Ovary (tissue), 10 donors: ENCODE measurements at places on chromosomes 2 and 18. TPM values are rescaled to one million over a fixed set of nuclear protein-coding genes. Genes with fewer than 3 reads are reported as not detected.

- no peak overlapping the region for H3K4me3 ChIP-seq
- peak; percentile 43 for DNase-seq
- no peak overlapping the region for H3K27ac ChIP-seq
- no peaks in the 10 kb centered on the region for H3K27me3 ChIP-seq
- no peaks in the 10 kb centered on the region for H3K36me3 ChIP-seq
- H3K4me1 ChIP-seq: peaks cover 11% of the 10 kb centered on the region
Measured at GRCh38 chr18:56067969-56068671, 480.1 kb upstream of the TCF4 start.

DNA sequence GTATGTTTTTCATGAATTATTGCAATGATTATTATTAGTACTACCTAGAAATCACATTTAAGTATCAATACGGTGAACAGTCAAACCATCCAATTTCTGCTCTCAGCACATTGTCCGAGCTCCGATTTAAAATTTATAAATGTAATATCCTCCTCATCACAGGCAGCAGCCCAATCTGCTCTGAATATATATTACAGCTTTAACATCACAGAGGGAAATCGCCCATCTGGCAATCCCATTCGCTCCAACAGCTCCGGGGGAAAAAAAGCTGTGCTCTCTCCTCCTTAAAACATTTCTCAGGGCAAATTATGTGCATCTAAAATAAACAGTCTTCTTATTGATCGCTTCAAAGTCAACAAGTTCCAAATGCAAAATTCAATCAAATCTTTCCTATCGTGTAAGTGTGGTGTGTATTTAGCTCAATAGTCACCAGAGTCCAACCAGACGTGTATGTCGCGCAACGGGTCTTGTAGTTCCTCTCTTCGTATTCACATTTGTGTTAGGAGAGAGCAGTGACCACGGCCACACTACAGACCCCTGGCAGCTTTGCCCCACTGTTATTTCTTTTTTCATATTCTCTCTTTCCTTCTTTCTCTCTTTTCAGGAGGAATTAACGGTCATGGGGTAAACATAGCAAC is 2.4 kb downstream of the FIGN start:
- peaks cover 2% of the 10 kb centered on the region for H3K4me1 ChIP-seq
- H3K27ac ChIP-seq: no peak overlapping the region
- H3K36me3 ChIP-seq: no peaks in the 10 kb centered on the region
- no peaks in the 10 kb centered on the region for H3K27me3 ChIP-seq

GRCh38 chr18:69968039-69968438 is 20.4 kb upstream of the CD226 start:
- H3K36me3 ChIP-seq: no peaks in the 10 kb centered on the region
- no peak overlapping the region for H3K4me3 ChIP-seq
- no peak overlapping the region for H3K27ac ChIP-seq
- no peaks in the 10 kb centered on the region for H3K27me3 ChIP-seq

DNA sequence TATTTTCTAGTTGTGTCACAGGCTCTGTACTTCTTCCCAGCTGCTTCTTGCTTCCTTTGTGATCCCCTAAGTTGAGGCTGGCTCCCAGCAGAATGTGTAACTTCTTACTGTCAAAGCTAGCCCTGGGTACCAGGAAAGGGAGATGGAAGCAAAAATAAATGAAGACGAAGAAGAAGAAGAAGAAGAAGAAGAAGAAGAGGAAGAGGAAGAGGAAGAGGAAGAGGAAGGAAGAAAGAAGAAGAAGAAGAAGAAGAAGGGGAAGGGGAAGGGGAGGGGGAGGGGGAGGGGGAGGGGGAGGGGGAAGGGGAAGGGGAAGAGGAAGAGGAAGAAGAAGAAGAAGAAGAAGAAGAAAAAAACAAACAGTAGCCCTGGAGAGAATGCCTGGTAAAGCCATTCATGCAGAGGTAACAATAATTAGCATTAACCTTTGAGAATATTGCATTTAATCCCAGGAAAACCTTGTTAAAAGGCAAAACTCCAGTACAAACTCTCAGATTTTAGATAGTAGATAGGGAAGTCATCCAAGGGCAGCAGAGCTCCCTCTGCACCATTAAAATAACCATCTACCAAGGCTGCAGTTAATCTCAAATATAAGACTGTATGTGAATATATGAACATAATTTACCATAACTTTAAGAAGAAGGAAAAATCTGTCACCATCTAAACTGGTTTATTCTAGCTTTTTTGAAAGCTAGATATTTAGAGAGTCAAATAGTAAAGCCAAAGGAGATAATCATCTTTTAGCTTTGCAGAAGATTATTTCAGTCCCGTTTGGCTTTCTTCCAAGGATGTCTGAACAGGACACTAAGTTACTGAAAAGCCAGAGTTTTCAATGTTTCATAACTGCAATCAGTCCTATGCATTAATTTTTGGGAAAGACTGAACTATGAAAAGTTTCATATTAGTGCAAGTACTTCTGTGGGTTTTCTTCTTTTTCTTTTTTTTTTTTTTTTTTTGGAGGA is 44.3 kb upstream of the FBXO11 start:
- H3K27me3 ChIP-seq: no peaks in the 10 kb centered on the region
- no peak overlapping the region for H3K27ac ChIP-seq
- no peak for DNase-seq
- no peaks in the 10 kb centered on the region for H3K4me1 ChIP-seq

- H3K27me3 ChIP-seq: no peaks in the 10 kb centered on the region
- H3K4me1 ChIP-seq: no peaks in the 10 kb centered on the region
- DNase-seq: no peak
- H3K4me3 ChIP-seq: no peak overlapping the region
Measured at GRCh38 chr2:169662744-169663143, 31.5 kb downstream of the CFAP210 start.

MAP3K19 gene
- polyA plus RNA-seq: 0.02 TPM

THADA gene
- polyA plus RNA-seq: 14.0 TPM

LRP2 gene
- 1.1 TPM for polyA plus RNA-seq

SPR gene
- 26.1 TPM for polyA plus RNA-seq

DLGAP1 gene
- 2.0 TPM for polyA plus RNA-seq

FAM237A gene
- polyA plus RNA-seq: not detected
